ENCODE measurements at places on chromosomes 16 and 17.

DNA sequence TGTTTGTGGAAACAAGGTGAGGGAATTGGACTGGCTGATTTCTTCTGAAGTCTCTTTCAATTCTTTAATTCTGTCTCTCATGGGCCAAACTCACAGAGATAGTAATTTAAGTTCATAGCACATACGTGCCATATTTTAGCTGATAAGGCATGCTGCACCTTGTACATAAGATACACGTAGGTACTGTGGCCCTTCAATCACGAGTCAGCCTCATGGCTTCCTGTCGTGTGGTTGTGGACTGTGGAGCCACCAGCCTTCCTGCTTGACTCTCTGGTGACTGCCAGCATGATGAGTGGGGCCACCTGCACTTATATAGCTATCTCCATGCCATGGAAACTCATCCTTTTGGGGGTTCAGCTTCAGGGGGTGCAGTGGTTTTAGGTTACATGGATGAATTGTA is 25.1 kb downstream of the KSR1 start:
- DNase-seq = no peak

- no peak for DNase-seq
Measured at GRCh38 chr16:67105881-67106280, 3.9 kb upstream of the PHAF1 start.

DNA sequence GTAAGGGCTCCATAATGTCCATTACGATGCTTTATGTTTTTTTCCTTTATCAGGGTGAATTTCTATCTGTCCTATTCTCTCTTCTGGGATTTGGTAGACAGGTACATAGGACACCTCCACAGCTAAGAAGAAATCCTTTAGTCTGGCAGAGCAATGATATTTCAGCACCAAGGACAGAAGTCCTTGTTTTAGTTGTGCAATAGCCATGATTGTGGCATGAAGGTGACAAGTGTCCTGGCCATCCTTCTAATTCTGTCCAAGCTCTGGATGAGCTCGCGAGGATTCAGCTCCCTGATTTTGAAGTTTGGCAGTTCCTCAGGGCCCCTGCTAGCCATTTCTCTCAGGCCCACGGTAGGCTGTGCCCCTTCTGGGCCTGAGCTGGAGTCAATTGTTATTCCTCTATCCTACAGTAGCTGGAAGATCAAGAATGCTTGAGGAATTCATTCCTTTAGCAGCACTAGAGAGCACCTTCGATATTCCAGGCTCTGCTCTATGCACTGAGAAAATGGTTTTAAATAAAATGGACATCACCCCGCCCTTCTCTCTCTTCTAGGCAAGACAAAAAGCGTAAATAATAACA is 320.8 kb downstream of the XYLT1 start:
- no peak for DNase-seq

GRCh38 chr17:60524463-60525327 is 1.3 kb downstream of the APPBP2 start:
- no peak for DNase-seq

GRCh38 chr17:42287305-42287976 is 857 bp upstream of the STAT5A start:
- DNase-seq = no peak

DNA sequence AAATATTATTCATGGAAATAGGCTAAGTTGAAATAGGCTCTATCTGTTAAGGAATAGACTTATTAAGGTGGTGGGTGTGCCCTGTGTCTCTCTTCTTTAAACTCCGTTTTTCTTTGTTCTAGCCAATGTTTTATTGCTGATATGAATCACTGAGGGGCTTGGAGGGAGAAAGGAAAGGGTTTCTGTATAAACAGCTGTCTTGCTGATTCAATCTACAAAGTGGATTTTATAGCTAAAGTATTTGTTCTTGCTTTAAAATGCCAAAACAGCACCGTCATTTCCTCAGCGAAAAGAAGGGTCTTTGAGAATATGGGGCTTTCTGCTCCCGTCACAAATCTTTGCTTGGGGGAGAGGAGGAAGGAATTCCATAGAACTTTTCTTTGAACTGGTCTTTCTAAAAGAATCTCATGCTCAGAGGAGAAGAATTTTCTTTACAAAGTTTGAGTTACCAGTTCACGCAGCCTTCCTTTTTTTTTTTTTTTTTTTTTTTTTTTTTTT is 39.3 kb downstream of the MSI2 start:
- no peak for DNase-seq

DNA sequence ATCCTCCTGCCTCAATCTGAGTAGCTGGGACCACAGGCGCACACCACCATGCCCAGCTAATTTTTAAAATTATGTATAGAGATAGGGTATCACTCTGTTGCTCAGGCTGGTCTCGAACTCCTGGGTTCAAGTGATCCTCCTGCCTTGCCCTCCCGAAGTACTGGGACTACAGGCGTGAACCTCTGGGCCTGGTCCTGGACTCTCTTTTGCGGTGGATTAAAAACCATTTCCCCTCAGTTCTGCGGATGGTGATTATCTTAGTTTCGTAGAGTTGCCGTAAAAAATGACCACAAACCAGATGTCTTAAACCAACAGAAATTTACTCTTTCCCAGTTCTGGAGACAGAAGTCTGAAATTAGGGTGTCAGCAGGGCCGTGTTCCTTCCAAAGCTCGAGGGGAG is 28.8 kb downstream of the MGAT5B start:
- no peak for DNase-seq

DNA sequence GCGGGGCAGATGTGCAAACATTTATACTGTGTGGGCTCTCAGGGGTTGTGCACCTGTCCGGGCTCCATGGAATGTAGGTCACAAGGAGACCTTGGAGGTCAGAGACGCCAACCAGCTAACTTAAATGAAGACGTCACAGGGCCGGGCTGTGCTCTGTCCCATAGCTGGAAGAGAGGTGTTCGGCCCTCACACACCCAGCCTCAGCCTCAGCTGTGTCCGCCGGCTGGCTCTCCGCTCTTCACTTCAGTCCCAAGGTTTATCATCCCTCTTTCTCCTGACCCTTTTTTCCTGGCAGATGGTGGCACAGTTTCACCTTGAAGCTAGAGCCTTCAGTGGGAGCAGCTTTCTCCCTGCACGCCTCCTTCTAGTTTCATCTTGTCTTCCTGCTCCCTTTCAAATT is 6.0 kb upstream of the RBFOX3 start:
- DNase-seq = no peak
